Thoracic aorta endothelial cell (primary cell): ENCODE measurements at places on chromosomes 1 and 21. TPM values are rescaled to one million over a fixed set of nuclear protein-coding genes. Genes with fewer than 3 reads are reported as not detected.

The ZNF692 gene
- total RNA-seq = 16.9 and 18.1 TPM in 2 replicates

The CHODL gene
- total RNA-seq = 0.13 TPM in 1 of 2 replicates, not detected in the other

The RIIAD1 gene
- total RNA-seq = not detected in 2 replicates

The FBXO42 gene
- 19.8 and 21.1 TPM in 2 replicates for total RNA-seq

The DMBX1 gene
- not detected in 2 replicates for total RNA-seq

The GPR153 gene
- 1.1 and 1.5 TPM in 2 replicates for total RNA-seq

The SH3BGR gene
- total RNA-seq = 0.27 and 0.43 TPM in 2 replicates

The C1orf210 gene
- total RNA-seq = not detected in 2 replicates

The LCE2C gene
- total RNA-seq = not detected in 2 replicates

The PROK1 gene
- not detected in 2 replicates for total RNA-seq

The LCE1F gene
- not detected in 2 replicates for total RNA-seq

The NCSTN gene
- total RNA-seq = 87.2 and 101 TPM in 2 replicates

The KIAA1614 gene
- total RNA-seq = 0.66 and 1.9 TPM in 2 replicates

The CR2 gene
- total RNA-seq = not detected in 2 replicates

The FABP3 gene
- not detected in 2 replicates for total RNA-seq

The DNAJC16 gene
- 23.8 and 25.9 TPM in 2 replicates for total RNA-seq

The THRAP3 gene
- 140 and 172 TPM in 2 replicates for total RNA-seq

The FCRL5 gene
- total RNA-seq = not detected in 2 replicates

The AXDND1 gene
- 0.13 TPM in 1 of 2 replicates, not detected in the other for total RNA-seq

The PDZK1 gene
- total RNA-seq = 0.14 and 0.27 TPM in 2 replicates

The TIAM1 gene
- 0.14 TPM in 1 of 2 replicates, not detected in the other for total RNA-seq

The C21orf58 gene
- total RNA-seq = 9.7 and 15.4 TPM in 2 replicates

The HSPA6 gene
- total RNA-seq = 0.22 and 0.27 TPM in 2 replicates

The AVPR1B gene
- not detected in 2 replicates for total RNA-seq

The RO60 gene
- total RNA-seq = 165 and 177 TPM in 2 replicates

The HAO2 gene
- not detected in 2 replicates for total RNA-seq

The GPATCH2 gene
- total RNA-seq = 22.8 and 29.9 TPM in 2 replicates

The TMPRSS15 gene
- total RNA-seq = not detected in 2 replicates

The ST6GALNAC3 gene
- 39.0 and 62.1 TPM in 2 replicates for total RNA-seq

The SERINC2 gene
- 6.0 and 7.0 TPM in 2 replicates for total RNA-seq

The NOS1AP gene
- 2.5 and 2.9 TPM in 2 replicates for total RNA-seq

The AUNIP gene
- total RNA-seq = 5.2 and 6.5 TPM in 2 replicates

The OR2G6 gene
- total RNA-seq = not detected in 2 replicates
